ENCODE measurements at places on chromosomes 2 and 18.

DNA sequence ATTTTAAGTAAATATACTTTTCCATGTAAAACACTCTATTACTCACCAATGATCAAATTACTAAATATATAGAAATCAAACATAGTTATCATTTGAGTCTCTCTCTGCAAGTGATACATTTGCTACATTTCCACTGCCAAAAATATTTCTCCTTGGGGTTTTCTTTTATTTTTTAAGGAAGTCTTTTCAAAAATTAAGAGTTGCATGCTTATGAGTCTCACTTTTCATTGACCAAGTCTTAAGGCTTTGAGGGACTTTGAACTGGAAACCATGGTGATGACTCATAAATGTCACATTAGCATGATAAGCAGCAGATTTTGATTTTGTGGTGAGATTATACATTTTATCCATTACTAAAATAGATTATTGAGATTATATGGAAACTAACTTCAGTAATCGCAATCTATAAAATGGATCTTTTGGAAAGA lies 152.9 kb downstream of the FAM124B start:
- no peak for DNase-seq

DNA sequence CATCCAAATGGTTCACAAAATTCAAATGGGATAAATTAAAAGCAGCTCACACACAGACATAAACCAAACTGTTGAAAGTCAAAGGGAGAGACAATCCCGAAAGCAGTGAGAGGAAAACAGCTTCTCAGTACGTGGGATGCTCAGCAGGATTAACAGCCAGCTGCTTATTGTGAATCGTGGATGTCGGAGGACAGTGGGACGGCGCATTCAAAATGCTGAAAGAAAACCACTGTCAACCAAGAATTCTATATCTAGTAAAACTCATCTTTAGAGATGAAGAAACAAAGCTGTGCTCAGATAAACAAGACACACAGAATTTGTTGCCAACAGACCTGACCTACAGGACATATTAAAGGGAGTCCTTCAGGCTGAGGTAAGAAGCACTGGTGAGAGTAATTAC lies 102.9 kb downstream of the NFATC1 start:
- no peak for DNase-seq

- DNase-seq = no peak
These were observed 697 bp downstream of the KCMF1 start for GRCh38 chr2:84971510-84972206.

- DNase-seq = no peak
These were observed 438.6 kb upstream of the HNMT start for GRCh38 chr2:137525641-137526190.

DNA sequence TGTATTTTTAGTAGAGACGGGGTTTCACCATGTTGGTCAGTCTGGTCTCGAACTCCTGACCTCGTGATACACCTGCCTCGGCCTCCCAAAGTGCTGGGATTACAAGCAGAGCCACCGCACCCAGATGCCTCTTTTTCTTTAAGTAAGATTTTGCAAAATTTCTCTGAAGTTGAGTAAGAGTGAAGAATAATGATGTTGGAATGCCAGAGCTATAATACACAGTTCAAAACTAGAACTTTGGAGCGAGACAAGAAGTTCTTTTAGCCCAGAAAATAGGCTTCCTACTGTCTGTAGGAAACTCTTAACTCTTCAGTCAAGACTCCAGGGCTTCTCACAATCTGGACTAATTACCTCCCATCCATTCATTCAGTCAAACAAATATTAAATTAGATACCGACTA lies 51.4 kb downstream of the MARCHF4 start:
- no peak for DNase-seq

DNA sequence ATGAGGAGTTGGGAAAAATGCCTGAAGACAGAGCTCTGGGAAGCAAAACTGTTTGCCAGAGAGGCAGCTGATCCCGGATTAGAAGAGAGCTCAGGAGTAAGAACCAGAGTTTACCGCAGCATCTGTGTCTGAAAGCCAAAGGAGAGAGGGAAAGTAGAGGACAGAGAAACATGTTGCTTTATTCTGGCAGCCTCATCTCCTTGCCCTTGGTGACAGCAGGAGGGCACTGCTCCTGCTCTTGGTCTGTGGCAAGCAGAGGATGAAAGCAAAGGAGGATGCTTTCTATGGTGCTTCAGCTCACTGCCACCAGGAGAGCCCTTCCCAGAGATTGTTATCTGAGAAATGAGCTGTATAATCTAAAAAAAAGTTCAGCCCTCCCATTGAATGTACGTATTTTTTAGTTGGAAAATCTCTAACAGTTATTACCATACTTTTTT lies 7.7 kb downstream of the SLC1A4 start:
- DNase-seq = no peak

GRCh38 chr2:75041731-75042600 lies 83.5 kb downstream of the POLE4 start:
- DNase-seq = no peak

DNA sequence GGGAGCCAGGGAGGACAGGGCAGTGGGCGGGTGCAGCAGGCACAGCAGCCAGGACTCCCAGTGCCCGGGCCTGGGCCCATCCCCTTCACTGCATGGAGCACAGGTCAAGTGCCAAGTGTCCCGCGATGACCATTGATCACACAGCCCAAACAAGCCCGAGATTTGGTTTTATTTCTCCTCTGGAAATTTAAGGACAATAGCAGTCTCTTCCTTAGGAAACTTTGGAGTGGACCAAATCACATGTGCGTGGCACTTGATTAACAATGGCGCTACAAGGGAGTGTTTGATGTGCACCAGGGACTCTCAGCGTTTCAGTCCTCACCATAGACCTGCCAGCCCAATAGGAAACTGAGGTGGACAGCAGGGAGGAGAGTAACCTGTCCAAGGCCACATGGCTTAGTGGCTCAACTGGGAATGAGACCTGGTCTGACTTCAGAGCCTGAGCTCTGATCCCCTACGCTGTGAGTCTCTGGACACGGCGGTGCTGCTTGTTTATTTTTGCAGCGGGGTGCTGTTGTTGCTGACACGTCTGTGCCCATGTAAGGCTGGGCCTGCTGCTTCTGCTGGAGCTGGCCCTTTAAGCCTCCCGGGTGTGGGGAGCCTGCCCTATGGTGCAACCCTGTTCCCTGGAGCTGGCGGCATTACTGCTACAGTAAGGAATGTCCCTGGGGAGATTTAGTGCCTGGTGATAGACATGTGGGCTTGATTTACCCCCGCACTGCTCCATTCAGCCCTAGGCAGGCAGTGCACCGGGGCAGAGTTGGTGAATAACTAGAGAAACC lies 194.2 kb downstream of the INHBB start:
- no peak for DNase-seq

DNA sequence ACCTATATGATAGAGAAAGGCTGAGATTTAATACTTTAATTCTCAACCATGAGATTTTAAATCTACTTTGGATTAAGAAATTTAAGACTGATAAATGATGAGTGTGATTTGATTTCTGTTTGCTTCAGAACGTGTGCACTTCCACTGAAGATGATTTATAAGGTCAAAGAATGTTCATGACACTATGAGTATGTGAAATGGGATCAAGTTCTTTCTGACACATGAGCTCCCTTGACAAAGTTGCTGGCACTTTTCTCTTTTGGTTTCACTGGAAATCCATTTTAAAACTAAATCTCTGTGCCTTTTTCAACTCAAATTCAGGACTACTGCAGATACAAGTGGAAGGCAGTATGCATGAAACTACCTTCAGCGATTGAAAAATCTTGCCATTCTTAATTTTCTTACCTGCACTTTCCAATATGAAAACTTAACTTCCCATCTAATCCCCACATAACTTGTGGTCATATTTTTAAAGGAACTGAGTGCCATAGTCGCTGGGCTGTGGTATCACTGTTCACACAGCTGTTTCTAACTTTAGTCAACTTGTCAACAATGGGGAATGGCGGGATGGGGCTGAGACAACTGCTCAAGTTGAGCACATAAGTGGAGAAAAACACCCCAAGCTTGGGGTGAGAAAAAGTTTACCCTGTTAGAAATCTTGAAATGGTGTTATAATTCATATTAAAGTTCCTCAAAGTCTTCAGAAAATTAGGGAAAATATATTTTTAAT lies 51.8 kb upstream of the TTN start:
- DNase-seq = no peak

DNA sequence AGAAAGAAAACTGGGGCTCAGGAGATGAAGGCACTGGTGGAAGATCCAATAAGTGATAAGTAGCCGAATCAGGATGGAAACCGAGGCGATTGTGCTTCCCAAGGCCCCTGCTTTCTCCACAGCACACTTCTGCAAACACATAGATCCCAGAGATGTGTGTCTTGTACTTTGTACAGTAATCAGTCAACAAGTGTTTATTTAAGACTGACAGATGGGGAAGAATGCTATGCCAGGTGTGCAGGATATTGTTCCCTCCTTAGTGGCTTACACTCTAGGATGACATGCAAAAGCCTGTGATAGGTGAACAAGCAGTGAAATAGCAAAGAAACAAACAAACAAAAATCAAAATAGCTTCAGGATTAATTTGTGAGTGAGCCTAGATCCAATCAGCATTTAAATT lies 116.6 kb downstream of the ACTR3 start:
- DNase-seq = no peak

- DNase-seq = no peak
These were observed 65.5 kb upstream of the EPAS1 start for GRCh38 chr2:46231721-46232120.

- no peak for DNase-seq
These were observed 72.0 kb upstream of the MRPS9 start for GRCh38 chr2:104965900-104966299.

DNA sequence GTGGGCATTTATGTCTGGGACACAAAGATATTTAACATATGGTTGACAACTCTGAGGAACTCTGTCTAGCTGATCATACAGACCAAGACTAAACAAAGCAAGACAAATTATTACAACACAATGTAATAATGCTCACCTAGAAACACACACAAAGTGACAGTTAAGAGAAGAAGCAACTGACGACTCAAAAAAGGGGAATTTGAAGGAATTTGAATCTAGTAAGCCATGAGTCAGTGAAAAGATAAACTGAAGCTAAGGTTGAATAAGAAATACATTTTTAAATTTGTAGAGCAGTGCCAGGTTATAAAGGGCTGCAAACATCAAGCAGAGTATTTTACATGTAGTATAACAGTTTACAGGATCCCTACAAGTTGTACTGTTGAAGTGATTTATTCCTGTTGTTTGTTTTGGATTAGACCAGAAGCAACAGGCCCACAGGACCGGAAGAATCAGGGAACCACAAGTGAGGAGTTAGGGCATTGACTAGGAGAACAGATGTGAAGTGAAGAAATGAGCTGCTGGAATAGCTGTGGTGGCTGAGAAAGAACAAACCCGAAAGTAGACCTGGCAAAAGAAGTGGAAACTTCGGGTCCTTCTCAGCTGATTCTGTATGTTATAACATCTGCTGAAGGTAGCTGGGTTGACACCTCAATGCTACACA lies 35.6 kb downstream of the IFIH1 start:
- no peak for DNase-seq

DNA sequence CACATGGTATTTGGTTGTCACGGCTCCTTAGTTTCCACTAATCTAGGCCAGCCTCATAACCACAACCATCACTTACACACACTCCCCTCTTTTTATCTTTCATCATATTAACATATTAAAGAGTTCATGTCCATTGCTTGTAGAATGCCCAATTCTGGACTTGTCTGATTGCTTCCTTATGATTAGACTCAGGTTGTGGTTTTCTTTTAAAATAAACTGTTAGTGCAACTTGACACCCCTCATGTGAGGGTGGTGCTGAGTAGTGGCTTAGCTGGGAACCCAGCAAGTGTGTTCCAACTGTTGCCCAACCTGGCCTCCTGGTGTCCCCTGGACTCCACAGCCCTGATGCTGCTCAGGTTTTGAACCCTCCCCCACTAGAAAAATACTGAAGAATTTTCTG lies 20.1 kb upstream of the CD207 start:
- no peak for DNase-seq

- no peak for DNase-seq
These were observed 30.3 kb downstream of the WDSUB1 start for GRCh38 chr2:159256159-159256558.

DNA sequence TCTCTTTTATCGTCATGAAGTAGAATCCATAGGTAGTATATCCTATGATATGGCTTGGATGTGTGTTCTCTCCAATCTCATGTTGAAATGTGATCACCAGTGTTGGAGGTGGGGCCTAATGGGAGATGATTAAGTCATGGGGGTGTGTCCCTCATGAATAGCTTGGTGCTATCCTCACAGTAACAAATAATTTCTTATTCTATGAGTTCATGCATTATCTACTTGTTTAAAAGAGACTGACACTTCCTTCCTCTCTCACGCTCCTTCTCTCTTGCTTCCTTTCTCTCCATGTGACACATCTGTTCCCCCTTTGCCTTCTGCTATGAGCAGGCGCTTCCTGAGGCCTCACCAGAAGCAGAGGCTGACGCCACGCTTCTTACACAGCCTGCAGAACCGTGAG lies 165.6 kb downstream of the MREG start:
- DNase-seq = no peak

DNA sequence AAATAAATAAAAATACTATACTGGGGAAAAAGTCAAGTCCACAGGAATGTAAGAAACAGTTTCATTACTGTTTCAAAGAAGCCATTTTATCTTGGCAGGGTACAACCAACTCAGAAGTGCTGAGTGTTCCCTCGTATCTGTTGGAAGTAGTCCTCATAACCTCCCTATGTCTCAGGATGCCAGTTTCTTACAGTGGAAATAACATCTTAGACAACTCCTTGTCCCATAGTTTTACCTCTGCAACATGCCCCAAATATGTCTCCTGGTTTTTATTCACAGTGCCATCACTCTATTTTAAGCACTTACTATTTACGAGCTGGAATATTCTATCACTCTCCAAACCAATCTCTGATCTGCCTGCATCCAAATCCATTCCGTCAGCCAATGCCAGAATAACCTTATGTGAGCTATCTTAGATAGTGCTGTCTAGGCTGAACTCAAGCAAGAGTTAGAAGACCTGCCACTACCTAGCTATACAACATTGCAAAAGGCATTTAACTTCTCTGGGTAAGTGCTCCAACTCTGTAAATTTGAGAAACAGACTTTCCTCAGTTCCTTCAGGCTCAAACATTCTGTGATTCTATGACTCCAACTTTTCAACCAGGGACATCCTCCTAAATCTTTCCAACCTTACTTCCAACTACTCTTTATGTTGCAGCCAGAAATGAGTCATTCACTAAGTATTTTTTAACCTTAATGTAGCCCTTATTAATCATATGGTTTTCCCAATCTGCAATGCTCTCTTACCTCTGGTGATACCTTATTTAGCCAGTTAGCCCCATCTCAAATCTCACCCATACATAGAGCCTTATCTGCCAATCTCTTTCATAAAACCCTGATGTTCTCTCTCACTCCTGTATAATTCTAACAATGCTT lies 66.7 kb downstream of the RTN4 start:
- DNase-seq = no peak

DNA sequence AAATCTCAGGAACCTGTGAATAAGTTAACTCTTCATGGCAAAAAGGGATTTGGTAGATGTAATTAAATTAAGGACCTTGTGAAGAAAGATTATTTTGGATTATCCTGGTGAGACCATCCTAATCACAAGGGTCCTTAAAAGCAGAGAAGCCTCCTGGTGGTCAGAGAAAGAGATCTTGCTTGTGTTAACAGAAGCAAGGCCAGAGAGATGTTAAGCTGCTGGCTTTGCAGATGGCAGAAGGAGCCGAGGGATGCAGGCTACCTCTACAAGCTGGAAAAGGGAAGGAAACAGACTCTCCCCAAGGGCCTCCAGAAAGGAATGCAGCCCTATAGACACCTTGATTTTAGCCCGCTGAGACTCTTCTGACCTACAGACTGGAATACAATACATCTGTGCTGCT lies 197.0 kb downstream of the STK39 start:
- no peak for DNase-seq

GRCh38 chr2:50987616-50988313 lies 44.2 kb downstream of the NRXN1 start:
- DNase-seq = no peak
